Hematopoietic multipotent progenitor cell treated with erythropoietin and hydrocortisone succinate and interleukin-3 and kit ligand, for 8 days (in vitro differentiated cells): ENCODE measurements at places on chromosomes 7 and 10.
A peak's percentile ranks its signal among the peaks of the same experiment; 100 is the strongest.

GRCh38 chr7:120021085-120021484 is 251.9 kb upstream of the KCND2 start:
- DNase-seq, result no peak

- peak; percentile 47 for DNase-seq
Observed at GRCh38 chr10:117477961-117478670, 64.4 kb upstream of the EMX2 start.

DNA sequence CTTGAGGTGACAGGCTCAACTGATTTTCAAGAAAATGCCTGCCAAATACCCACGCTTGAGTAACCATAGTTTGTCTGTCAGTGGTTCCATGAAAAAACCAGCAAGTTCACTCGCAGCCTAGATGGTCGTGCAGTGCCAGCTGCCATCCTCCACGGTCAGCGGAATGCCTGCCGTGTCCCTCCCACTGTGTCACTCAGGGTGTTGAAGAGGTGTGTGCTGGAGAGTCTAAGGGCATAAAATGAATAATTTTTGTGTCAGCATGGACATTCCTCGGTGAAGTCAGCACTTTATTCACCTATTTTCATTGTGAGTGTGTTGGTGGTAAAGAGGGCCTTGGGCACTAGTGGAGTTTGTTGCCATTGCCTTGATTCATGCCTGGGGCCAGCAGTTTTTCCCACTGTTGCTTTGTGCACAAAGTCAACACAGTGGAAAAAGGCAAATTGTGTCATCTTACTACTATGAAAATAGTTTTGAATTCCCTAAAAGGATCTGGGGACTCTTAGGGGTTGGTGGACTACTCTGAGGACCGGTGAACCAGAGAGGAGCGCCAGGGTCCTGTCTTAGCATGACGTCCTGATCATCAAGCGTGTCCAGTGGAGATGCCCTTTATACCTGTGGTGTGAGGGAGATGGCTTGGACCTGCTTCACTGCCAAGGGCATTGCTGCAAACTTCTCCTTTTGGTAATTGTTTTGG is 17.6 kb downstream of the MINDY4 start:
- no peak for DNase-seq

GRCh38 chr10:60314069-60314940 is 75.4 kb downstream of the ANK3 start:
- no peak for DNase-seq

- no peak for DNase-seq
Observed at GRCh38 chr7:118039963-118040489, 143.9 kb upstream of the LSM8 start.

DNA sequence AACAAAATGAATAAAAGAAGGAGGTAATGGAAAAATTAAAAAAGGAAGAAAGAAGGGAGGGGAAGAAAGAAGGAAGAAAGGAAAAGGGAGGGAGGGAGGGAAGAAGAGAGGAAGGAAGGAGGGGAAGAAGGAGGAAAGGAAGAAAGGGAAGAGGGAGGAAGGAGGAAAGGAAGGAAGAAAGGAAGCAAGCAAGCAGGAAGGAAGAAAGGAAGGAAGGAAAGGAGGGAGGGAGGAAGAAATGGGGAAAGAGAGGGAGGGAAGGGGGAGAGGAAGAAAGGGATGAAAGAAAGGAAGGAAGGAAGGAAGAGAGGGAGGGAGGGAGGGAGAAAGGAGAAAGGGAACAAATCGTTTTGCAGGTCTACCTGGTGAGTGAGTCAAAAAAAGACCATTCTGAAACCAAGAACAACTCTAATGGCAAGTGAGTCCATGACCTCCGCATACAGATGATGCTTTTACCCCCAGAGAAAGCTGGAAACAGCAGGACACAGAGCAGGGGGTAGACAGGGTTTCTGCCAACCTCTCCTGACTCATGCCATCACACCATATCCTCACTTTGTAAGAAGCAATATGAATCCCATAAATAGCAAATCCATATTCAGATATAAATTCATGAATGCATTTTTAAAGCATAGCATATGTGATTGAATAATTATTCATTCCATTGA is 1112.9 kb upstream of the AUTS2 start:
- DNase-seq, result no peak

DNA sequence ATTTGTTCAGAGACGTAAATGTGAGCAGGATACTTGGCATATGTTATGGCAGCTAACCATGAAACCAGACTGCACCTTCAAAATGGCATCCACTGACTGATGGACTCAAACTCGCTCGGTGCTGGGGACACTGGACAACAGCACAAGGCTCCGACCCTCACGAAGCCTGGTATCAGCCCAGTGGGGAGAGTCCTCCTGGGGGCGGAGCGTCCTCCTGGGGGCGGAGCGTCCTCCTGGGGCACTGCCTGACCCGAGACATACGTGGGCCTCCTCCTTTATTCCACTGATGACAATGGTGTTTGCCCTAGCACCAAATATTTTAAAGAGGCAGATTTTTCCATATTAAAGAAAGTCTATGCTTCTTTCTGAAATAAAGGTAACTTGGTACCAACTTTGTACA is 39.5 kb downstream of the ESYT2 start:
- DNase-seq, result no peak

DNA sequence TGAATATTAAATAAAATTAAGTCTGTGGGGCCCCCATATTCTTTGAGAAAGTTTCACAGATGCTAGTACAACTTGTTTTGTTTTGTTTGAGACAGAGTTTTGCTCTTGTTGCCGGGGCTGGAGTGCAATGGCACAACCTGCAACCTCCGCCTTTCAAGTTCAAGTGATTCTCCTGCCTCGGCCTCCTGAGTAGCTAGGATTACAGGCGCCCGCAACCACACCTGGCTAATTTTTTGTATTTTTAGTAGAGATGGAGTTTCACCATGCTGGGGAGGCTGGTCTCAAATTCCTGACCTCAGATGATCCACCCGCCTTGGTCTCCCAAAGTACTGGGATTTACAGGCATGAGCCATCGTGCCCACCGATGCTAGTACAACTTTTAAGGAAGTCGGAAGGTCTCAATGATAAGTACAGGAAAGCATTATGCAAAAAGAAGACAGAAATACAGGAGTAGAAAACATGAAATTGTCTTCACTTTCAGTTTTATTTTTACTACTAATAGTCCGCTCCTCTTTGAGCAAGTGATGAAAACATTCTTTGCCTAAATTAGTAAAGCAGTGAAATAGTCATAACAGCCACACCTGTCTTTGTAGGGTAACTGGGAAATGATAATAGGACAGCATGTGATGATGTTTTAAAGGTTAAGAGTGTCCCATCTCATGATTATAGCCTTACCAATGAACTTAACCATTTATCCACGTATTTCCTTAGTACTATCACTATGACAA is 147.5 kb downstream of the SEMA3D start:
- DNase-seq, result no peak

- no peak for DNase-seq
Observed at GRCh38 chr10:125911145-125911544, 14.8 kb downstream of the FANK1 start.

- DNase-seq, result no peak
Observed at GRCh38 chr10:94938383-94938782, at the start of gene CYP2C9. CYP2C9 (plus strand) TSS chr10:94938658; CDS start chr10:94938683, 25 bp downstream.

GRCh38 chr7:76191783-76192240 is 9.9 kb upstream of the SRRM3 start:
- DNase-seq, result peak; percentile 55

GRCh38 chr10:119136084-119136483 is 29.4 kb downstream of the SFXN4 start:
- DNase-seq, result no peak

GRCh38 chr10:114714281-114714741 is 56.2 kb upstream of the ABLIM1 start:
- no peak for DNase-seq

DNA sequence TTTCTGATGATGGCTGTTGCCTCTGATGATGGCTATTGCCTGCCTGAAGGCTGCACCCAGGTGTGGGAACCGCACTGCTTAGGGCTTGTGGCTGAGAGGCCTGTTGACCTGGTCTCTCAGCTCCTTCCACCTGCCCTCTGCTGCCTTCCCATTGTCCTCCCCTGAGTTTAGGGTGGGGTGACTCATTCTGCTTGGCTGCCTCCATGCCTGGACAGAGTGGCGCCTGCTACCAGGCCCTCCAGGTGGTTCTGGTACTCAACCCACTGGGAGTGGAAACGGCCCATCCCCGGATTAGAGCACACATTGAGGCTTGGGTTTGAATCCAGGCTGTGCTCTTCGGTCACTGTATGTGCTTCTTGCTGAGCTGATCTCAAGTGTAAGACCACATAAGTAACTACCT is 120.6 kb downstream of the SEM1 start:
- DNase-seq, result no peak

DNA sequence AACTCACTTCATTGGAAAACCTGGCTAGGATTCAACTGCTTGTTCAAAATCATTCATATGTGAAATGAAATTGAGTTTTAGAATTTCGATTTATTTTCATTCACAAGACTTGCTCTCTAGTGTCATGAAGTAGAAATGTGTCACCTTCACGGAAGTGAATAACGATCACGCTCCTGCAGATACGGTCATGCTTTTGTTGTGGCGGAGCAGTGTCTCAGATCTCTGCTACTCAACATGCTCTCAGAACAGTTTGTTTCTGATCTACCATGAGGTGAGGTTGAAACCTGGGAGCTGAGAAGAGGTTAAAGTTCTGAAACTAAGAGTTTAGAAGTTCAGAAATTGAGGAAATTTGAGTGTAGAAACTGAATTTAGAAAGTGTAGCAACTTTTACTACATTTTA is 13.8 kb upstream of the PITRM1 start:
- DNase-seq, result no peak

DNA sequence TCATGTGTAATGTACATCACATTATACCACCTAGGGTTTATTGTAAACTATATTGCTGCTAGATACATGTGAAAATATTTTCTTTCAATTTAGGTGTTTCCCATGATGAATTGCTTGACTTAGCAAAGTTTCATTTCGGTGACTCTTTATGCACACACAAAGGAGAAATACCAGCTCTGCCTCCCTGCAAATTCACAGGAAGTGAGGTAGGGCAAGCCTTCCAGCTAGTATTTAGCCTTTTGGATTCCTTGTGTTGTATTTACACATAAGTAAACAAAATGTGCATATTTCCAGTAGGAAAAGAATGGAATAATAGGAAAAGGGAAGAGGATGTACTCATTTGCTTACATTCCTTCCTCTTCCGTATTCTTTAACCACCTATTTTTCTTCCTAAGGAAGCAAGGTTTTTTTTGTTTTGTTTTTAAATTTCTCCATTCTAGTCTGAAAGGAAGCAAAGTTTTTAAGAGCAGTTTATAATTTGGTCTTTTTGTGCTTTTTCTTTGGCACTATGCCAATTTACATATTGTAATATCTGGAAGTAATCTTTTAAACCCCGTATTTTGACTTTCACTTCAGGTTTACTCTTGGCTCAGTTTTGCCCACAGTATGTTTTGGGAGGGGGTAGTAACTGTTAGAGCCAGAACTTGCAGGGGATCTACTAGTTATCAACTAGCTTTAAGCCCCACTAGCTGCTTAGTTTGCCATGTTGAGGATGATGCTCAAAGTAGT is 10.4 kb downstream of the PMPCB start:
- DNase-seq, result no peak

GRCh38 chr7:25280181-25280580 is 51.9 kb upstream of the NPVF start:
- DNase-seq, result no peak

- no peak for DNase-seq
Observed at GRCh38 chr7:149319376-149319775, 57.4 kb downstream of the ZNF783 start.
